Right cardiac atrium (tissue), 5 donors: ENCODE measurements at places on chromosomes 13 and 19. TPM values are rescaled to one million over a fixed set of nuclear protein-coding genes. Genes with fewer than 3 reads are reported as not detected.

Gene TYK2
- 56.3 TPM for total RNA-seq

Gene ZNF560
- not detected for total RNA-seq

Gene SLC10A2
- not detected for total RNA-seq

Gene GGN
- total RNA-seq, result 0.37 TPM

Gene GADD45B
- total RNA-seq, result 205 TPM

Gene KLK3
- total RNA-seq, result not detected

Gene MYO1F
- total RNA-seq, result 18.9 TPM

Gene NLRP5
- total RNA-seq, result not detected

Gene PALM3
- 0.38 TPM for total RNA-seq

Gene CGB2
- total RNA-seq, result not detected

Gene ZNF229
- total RNA-seq, result 7.2 TPM

Gene MADCAM1
- total RNA-seq, result 0.28 TPM

Gene CKM
- total RNA-seq, result 3,614 TPM

Gene TINCR
- total RNA-seq, result 0.11 TPM
